Left lung (tissue), 14 donors: ENCODE measurements at places on chromosomes 16 and 17. TPM values are rescaled to one million over a fixed set of nuclear protein-coding genes. Genes with fewer than 3 reads are reported as not detected.

The C17orf107 gene
- 5.3 TPM for total RNA-seq

The SBK1 gene
- total RNA-seq: 1.7 TPM

The KRT28 gene
- not detected for total RNA-seq

The CMTM1 gene
- total RNA-seq: 5.7 TPM

The BTBD17 gene
- not detected for total RNA-seq

The FOXL1 gene
- total RNA-seq: 0.99 TPM

The KRT25 gene
- total RNA-seq: not detected

The FBXL16 gene
- total RNA-seq: 5.7 TPM

The RDM1 gene
- total RNA-seq: 1.8 TPM

The PPP1R9B gene
- 67.4 TPM for total RNA-seq

The TNFRSF17 gene
- total RNA-seq: 1.2 TPM

The ZNF689 gene
- total RNA-seq: 5.4 TPM

The BAIAP3 gene
- total RNA-seq: 2.6 TPM
